CD4-positive, CD25-positive, alpha-beta regulatory T cell (primary cell): ENCODE measurements at places on chromosomes 12 and 14. TPM values are rescaled to one million over a fixed set of nuclear protein-coding genes. Genes with fewer than 3 reads are reported as not detected.
A peak's percentile ranks its signal among the peaks of the same experiment; 100 is the strongest.

DNA sequence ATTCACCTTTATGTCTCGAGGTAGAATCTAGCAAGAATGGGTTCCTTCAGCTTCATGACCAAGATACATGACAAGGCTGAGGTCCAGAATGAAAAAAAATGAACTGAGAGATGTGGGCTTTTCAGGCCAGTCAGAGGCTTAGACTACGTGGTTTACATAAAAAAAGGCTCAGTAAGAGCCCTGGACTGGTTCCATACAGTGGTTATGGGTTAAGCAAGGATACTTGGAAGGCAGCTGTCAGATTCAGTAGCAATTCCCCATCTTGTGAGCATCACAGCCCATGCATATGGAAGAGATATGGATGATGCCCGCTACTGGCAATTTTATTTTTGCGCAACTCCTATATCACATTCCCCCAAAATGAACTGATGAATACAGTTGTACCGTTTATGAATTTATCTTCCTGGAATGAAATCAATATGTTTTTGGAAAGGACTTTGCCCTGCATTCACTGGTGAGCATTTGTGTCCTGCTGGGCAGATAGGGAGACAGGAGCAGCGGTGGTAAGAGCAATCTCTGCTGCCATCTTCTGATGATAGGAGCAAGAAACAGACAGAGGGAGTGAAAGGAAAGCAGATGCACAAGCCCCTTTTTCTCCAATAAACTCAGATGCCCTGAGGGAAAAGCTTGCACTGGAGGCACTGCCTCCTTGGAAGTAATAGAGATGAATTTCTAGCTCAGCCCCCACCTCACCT lies 280.4 kb downstream of the GALC start:
- H3K4me1 ChIP-seq, result no peaks in the 10 kb centered on the region
- no peak overlapping the region for H3K4me3 ChIP-seq
- no peaks in the 10 kb centered on the region for H3K27me3 ChIP-seq

DNA sequence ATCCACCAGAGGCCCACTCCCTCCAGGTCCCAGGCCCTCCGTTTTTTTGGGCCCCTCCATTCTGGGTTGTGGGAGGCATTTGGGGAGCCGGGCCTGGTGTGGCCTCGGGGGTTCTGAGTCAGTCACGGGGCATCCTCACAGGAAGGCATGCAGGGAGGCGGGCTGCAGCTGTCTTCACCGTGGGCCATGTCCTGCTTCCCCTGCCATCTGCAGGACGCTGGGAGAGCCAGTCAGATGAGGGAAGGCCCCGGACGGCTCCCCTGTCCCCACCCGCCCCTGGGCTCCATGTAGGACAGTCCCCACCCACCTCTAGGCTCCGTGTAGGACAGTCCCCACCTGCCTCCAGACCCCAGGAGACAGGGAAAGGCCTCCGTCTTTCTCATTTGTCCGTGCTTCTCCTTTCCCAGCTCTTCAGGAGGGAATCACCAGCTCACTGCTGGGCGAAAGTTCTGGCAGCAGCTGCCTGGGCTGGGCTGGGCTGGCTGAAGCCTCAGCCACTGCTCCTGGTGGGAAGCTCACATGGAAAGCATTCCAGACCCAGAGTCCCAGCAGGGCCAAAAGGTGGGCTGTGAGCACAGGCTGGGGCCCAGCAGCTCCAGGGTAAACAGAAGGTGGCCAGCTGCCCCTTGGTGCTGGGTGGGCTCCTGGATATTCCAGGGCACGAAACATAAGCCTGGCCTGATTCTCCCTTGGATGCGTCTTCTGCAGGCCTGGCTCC lies 217.8 kb downstream of the KIF26A start:
- no peaks in the 10 kb centered on the region for H3K27me3 ChIP-seq
- H3K4me3 ChIP-seq, result no peak overlapping the region
- no peak for DNase-seq
- no peaks in the 10 kb centered on the region for H3K36me3 ChIP-seq

DNA sequence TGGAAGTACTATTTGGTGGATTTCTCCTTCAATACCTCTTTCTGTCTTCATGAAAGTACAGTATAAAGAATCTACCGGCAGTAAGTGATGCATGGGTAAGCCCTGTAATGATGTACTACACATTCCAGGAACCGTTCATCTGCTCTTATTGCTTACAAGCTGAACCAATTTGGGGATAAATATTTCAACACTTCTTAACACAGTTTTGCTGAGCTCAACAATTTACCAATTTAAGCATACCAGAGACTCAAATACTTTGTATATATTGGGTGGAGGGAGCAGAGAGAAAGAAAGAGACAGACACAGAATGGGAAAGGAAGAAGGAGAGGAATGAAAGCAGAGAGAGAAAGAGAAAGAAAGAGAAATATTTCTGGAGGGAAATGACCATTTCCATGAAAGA lies 821.1 kb upstream of the FLRT2 start:
- no peaks in the 10 kb centered on the region for H3K27me3 ChIP-seq
- H3K36me3 ChIP-seq, result no peaks in the 10 kb centered on the region
- H3K27ac ChIP-seq, result no peak overlapping the region
- H3K4me1 ChIP-seq, result no peaks in the 10 kb centered on the region
- no peak for DNase-seq
- no peak overlapping the region for H3K4me3 ChIP-seq

- H3K27me3 ChIP-seq, result no peaks in the 10 kb centered on the region
- no peak overlapping the region for H3K4me3 ChIP-seq
- no peak overlapping the region for H3K27ac ChIP-seq
- DNase-seq, result no peak
- H3K4me1 ChIP-seq, result no peaks in the 10 kb centered on the region
Measured at GRCh38 chr12:56208006-56208405, 13.7 kb downstream of the RNF41 start.

- DNase-seq, result no peak
- no peak overlapping the region for H3K27ac ChIP-seq
- no peaks in the 10 kb centered on the region for H3K27me3 ChIP-seq
- H3K4me3 ChIP-seq, result no peak overlapping the region
- H3K4me1 ChIP-seq, result no peaks in the 10 kb centered on the region
Measured at GRCh38 chr14:66635435-66635834, 127.5 kb downstream of the GPHN start.

- H3K27me3 ChIP-seq, result no peaks in the 10 kb centered on the region
- peak; percentile 39 for DNase-seq
- no peaks in the 10 kb centered on the region for H3K4me1 ChIP-seq
- H3K4me3 ChIP-seq, result no peak overlapping the region
- peaks cover 2% of the 10 kb centered on the region for H3K36me3 ChIP-seq
Measured at GRCh38 chr12:442235-442884, 17.4 kb upstream of the B4GALNT3 start.

DNA sequence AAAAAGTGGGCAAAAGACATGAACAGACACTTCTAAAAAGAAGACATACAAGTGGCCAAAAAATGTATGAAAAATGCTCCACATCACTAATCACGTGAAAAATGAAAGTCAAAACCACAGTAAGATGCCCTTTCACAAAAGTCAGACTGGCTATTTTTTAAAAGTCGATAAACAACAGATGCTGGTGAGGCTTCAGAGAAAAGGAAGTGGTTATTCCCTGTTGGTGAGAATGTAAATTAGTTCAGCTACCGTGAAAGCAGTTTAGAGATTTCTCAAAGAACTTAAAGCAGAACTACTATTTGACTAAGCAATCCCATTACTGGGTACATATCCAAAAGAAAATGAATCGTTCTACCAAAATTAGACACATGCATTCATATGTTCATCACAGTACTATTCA lies 237.0 kb downstream of the KIF21A start:
- H3K27ac ChIP-seq, result no peak overlapping the region
- no peaks in the 10 kb centered on the region for H3K36me3 ChIP-seq
- H3K4me1 ChIP-seq, result no peaks in the 10 kb centered on the region

GRCh38 chr12:16282081-16282480 lies 4.6 kb upstream of the SLC15A5 start:
- no peaks in the 10 kb centered on the region for H3K36me3 ChIP-seq
- DNase-seq, result no peak
- H3K4me1 ChIP-seq, result no peaks in the 10 kb centered on the region
- H3K4me3 ChIP-seq, result no peak overlapping the region

Gene SLC5A8
- not detected for total RNA-seq

Gene FAM181A
- not detected for total RNA-seq

Gene TEX52
- total RNA-seq, result not detected

Gene ABCC9
- not detected for total RNA-seq
